Fibroblast of upper back skin (primary cell): ENCODE measurements at places on chromosomes 11 and 22.

- no peak for DNase-seq
Observed at GRCh38 chr11:66150140-66150539, 80.1 kb downstream of the PACS1 start.

- DNase-seq: peak; percentile 81
Observed at GRCh38 chr11:117384045-117384444, 56.4 kb downstream of the CEP164 start.

GRCh38 chr11:58688789-58689503, 42.8 kb downstream of the GLYAT start:
- DNase-seq: peak; percentile 19

DNA sequence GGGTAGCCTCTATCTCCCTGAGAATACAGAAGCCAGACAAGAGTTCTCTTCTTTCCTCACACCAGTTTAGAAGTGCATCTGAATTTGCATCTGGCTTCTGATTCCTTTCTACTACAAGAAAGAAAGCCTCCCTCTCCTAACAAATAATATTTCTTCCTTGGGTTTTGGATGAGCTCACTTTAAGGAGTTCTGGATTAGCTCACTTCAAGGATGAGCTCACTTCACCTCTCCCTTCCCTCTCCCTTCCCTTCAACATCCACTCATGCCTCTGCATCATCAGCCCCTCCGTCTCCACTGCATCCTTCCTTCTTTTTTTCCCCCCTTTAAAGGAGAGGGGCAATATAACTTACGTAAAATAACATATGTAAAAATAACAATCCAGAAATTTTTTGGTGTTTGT, 1.6 kb upstream of the MTNR1B start:
- no peak for DNase-seq

- no peak for DNase-seq
Observed at GRCh38 chr22:35612903-35613302, 4.2 kb downstream of the MB start.

- peak; percentile 52 for DNase-seq
Observed at GRCh38 chr11:75667831-75668450, 897 bp downstream of the MAP6 start.

DNA sequence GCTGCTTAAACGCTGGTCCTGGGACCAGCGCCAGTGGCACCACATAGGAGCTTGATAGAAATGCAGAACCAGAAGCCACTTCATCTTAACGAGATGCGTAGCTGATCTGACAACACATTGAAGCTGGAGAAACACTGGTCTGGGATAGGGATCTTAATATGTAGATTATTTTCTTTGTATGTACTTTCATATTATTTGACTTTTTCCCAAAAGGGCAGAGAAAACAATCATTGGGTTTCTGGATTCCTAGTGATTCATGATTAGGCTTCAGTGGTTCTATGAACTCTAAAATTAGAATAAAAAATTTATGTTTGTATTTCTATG, 12.3 kb downstream of the MPEG1 start:
- no peak for DNase-seq

GRCh38 chr22:40252146-40252545, 74.4 kb downstream of the TNRC6B start:
- no peak for DNase-seq

GRCh38 chr11:75341612-75342011, 9.8 kb downstream of the ARRB1 start:
- no peak for DNase-seq

DNA sequence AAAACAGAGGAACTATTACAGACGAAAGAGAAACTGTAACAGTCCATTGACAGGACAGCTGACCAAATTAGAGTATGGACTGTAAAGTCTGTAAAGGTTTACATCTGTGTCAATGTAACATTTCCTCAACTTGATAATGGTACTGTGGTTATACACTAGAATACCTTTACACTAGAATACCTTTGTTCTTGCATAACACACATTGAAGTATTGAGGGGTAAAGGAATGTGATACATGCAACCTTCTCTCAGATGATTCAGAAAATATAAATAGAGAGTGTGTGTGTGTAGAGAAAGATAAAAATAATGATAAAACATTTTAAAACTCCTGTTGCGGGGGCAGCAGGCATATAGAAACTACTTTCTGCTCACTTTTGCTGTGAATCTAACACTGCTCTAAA, 5.6 kb upstream of the EEF1G start:
- no peak for DNase-seq

DNA sequence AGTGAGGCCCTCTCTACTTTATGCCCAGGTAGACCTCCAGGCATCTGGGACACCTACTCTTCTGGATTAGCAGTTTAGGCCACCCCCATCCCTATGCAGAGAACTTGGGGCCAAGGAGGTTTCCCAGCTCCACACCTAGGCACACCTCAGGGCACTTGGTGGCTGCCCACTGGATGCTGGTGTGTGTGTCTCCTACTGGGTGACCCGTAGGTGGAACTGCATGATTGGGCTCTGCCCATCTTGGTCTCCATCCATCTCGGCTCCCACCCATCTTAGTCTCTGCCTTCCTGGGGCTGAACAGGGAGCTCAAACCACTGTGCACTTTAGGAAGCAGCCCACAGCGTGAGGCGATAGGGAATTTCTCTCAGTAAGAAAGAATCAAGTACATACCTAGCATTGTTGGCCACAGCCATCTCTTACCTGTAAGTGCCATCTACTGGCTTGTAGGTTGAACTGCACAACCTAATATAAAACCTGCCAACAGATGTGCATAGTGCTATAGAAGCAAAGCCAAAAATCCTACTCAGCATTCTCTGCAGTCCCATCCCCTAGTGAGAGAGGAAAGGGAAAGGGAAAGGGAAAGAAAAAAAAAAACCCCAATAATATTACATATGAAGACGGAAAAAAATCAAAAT, 61.6 kb upstream of the PTPN5 start:
- DNase-seq: no peak

DNA sequence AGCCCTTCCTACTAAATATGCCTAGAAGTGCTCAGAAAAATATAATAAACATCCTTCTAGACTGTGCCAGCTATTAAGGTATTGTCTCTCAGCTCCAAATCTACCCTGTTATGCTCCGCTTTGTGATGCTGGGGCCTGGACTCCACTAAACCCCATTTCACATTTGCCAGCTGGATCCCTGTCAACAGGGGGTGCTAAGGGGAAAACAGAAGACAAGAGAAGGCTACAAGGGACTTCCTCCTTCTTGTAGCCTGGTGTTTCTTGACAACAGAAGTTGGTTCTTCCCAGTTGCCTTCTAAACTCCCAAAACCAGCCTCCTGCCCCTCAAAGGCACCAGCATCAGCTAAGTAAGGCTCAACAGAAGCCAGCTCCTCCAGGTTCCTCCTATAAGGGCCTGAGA, 5.2 kb downstream of the NUMA1 start:
- DNase-seq: peak; percentile 41

DNA sequence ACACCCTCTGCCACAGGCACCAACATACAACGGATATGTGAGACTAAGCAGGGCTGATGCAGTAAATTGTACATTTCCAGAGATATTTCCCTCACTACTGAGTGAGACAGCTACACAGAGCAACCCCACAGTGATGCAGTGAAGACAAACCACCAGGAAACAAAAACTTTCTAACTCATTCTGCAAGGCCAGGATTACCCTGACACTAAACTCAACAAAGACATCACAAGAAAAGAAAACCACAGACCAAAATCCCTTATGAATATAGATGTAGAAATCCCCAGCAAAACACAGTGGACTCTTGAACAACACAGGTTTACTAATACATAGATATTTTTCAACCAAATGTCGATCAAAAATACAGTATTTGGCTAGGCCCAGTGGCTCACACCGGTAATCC, 1.5 kb upstream of the SLC7A4 start:
- DNase-seq: peak; percentile 12

DNA sequence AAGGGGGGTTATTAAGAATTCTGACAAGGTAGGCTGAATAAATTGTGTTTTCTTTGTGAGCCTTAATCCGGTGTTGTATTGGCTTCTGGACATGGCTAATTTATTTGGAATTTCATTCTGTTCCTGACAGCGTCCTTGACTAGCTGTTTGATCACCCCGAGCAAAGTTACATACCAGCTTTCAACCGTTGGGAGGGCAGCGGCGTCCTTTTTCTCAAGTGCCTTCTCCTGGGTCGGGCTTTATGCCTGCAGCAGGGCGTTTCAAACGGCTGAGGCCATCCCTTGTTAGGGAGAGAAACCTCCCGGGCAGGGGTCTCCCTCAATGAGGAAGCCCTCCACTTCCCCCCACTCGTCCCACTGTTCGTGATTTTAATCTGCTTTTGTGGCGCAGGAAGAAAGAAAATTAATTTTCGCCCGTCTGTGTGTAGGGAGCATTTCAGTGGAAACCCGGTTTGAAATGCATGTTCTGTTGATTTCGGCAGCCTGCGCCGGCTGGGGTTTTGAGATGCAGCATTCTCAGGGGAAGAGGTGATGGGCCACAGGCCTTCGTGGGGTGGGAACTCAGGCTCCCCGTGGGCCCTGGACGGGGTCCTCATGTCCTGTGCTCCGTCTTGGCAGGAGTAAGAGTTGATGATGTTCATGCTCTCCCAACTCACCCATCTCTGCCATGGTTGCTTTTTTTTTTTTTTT, 2.9 kb upstream of the SMIM38 start:
- no peak for DNase-seq

DNA sequence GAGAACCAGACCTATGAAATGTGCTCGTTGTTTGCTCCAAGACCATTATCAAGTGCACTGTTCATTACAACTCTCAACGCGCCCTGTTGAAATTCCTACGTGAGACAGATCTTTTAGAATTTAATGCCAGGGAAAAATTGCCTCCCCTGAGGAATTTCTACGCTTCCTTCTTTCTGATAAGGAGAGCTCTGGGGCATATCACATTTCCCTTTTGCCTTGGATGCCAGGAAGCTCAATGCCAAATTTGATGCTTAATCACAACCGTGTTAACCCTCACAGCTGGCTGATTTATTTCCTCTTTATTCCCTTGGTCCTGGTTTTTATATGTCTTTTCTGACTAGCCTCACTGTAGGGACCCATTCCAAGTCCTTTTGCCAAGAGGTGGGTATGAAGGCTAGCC, 109.4 kb downstream of the MICAL2 start:
- DNase-seq: peak; percentile 49

DNA sequence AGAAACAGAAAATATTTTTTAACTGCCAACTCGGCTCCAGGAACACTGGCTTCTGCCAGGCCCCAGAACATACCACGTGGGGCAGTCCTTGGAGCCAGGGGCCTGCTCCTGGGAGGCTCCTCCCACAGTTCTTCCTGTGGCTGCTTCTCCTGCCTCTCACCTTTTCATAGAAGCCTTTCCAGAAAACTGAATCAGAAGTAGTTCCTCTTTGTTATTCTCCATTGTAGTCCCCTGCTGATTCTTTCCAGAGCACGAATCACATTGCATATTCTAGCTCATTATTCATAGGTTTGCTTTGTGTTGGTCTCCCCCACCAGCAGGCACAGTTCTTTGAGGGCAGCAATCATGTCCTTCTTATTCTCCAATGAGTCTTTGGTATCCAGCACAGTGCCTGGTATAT, 106.0 kb downstream of the EFCAB6 start:
- DNase-seq: no peak

- no peak for DNase-seq
Observed at GRCh38 chr11:62879235-62879978, 1.3 kb upstream of the SLC3A2 start.
